ENCODE measurements at places on chromosomes 1 and 21. TPM values are rescaled to one million over a fixed set of nuclear protein-coding genes. Genes with fewer than 3 reads are reported as not detected.

- no peak for DNase-seq
Measured at GRCh38 chr1:229507502-229507901, 639 bp downstream of the NUP133 start.

- no peak for DNase-seq
Measured at GRCh38 chr1:25473653-25474225, 43.0 kb downstream of the MACO1 start.

DNA sequence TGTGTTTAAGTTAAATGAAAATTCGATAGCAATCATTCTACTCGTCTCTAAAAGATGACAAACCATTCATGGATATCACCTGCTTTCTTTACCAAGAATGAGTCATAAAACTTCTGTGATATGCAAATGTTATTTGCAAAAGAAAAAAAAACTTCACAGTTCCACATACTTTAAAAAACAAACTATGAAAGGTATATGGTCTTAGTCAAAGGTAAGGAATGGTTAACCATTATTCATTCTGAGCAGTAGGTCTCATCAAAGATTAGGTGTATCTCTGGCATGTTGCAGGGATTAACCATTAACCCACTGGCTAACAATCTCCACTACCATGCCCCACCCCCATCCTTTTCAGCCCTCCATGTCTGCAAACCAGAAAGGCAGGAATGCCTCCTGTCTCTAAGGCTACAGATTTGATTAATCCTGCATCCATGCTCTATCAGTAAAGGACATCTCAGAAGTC is 44.4 kb downstream of the PTPN14 start:
- no peak for DNase-seq

DNA sequence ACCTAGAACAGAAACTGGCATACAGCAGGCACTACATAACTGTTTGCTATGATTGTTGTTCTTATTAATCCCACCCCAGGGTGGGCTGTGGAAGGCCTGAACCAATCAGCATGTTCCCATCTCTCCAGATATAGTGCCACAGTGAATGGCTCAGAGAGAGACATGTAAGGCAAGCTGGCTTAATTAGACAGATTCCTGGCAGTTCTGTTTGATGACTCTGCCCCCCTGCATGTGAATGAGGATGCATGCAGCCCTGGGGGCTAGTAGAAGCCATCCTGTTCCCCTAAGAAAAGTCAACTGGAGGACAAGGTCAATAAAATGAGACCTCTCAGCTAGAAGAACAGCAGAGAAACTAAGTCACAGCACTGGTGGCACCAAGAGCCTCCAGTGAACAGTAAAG is 130.3 kb downstream of the GLIS1 start:
- DNase-seq = peak; percentile 15

Gene SLC16A4
- polyA plus RNA-seq = 2.7 TPM

Measured in spleen (tissue), 13 donors.